T-helper 17 cell (primary cell): ENCODE measurements at places on chromosomes 5 and 9.

DNA sequence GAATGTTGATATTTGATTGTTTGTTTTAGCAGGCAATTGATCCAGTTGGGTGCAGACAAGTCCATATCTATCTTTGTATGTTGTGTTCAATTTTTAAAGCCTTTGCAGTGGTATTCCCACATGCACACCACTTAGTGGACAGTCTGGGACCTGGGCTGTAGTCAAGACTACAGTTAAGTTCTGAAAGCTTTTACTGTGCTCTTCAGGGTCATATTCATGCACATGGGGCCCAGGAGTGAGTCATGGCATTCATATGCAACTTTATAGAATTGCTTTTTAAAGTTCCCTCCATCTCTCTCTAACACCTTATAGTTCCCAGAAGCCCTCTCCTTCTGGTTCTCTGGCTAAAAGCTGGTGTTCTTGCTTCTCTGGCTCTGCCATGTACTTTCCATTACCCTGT, 228.2 kb upstream of the CCNH start:
- no peak for DNase-seq

- DNase-seq = no peak
These were observed 35.5 kb downstream of the NKD2 start for GRCh38 chr5:1044117-1044516.

DNA sequence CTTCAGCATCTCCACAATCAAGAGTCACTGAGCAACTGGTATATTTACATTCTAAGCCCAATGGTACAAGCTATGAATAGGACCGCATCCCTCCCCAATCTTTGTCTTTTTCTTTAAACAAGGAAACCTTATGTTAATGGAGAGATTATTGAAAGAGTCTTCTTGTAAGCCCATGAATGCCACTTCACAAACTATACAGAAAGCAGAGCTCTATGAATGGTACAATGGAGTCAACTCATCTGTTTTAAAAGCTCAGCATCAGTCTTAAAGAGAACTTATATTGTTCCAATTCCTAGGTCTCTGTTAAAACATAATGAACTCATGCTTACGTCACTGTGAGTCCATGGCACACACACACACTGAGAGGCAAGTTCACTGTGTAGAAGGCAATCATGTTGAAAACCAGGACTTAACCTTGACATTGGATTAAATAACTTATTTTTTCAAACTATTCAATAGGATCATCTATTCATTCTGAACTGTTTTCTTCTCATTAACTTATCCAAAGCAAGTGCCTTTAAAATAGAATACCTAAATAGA, 4.5 kb downstream of the NREP start:
- DNase-seq = no peak

- no peak for DNase-seq
These were observed 114.4 kb downstream of the PCSK1 start for GRCh38 chr5:96318569-96319110.

- no peak for DNase-seq
These were observed 9.5 kb upstream of the SH3TC2 start for GRCh38 chr5:149072376-149072775.

DNA sequence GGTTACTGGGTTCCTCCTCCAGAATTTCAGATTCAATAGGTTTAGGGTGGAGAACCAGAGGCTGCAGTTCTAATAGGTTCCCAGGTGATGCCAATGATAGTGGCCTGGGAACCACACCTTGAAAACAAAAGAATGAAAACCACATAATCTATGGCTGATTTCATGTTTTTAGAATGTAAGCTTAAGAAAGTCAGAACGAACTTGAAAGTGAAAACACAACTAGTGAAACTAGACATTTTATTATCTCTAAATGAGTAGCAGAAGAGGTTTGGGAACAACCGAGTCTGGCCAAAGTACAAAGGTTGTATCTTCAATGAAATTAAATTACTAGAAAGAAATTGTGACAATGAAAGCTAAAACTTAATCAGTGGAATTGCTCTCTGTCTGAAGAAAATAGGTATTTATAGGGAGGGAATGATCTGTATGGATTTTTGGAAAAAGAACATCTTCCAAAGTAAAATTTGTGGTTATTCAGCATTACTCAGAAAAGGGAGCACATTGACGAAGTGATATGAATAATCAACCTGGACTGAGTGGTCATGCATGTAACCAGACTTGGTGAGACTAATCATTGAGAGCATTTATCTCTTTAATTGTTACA, 24.9 kb upstream of the CEP120 start:
- DNase-seq = no peak

- DNase-seq = peak; percentile 70
These were observed 62.9 kb downstream of the OTULIN start for GRCh38 chr5:14727428-14727865.

DNA sequence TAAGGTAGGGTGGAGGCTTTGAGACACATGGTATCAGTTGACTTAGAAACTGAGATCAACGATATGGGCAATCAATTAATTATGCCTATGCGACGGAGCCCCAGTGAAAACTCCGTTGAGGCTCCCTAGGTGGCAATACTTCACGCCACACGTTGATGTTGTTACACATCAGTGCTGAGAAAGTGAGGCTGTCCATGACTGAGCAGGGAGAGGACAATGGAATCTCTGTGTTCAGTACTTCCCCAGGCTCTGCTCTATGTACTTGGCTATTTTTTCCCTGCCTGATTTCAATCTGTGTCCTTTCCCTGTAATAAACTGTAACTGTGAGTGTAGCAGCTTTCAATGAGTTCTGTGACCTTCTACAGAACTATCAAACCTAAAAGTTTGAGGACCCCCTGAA, 211.7 kb downstream of the SNCAIP start:
- no peak for DNase-seq

DNA sequence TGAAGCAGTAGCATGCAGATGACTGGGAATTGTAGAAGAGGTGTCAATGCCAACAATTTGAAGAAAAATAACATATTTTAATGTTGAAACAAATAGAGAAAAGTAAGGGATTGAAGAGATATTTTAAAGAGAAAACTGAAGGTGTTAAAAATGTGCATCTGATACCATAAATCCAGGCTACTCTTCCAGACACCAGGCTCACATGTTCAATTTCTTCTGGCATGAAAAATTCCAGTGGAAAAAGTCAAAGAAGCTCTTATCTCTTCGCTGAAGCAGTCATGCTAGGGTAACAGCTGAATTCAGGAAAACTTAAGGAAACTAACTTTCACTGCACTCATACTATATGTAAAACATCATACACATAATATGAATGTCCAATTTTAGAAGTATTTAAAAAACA, 335.0 kb downstream of the PDE4D start:
- DNase-seq = no peak

DNA sequence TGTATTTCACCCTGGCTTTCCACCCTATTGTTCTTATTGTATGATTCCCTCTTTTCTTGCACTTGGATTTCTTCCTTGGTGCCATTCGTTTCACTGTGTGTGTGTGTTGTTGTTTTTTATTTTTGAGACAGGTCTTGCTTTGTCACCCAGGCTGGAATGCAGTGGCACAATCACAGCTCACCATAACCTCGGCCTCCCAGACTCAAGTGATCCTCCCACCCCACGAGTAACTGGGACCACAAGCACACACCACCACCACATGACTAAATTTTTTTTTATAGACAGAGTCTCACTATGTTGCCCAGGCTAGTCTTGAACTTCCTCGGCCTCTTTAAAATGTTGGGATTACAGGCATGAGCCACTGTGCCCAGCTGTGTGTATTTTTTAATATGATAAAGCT, 72.0 kb downstream of the MLLT3 start:
- no peak for DNase-seq

DNA sequence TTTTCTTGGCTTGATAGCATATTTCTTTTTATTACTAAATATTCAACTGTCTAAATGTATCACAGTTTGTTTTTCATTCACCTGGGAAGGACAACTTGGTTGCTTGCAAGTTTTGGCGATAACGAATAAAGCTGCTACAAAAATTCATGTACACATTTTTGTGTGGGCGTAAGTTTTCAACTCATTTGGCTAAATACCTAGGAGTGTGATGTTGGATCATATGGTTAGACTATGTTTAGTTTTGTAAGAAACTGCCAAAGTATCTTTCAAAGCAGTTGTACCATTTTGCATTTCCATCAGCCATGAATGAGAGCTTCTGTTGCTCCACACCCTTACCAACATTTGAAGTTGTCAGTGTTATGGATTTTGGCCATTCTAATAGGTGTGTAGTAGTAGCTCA, 428.0 kb downstream of the ACTL7B start:
- DNase-seq = no peak
